ENCODE measurements at places on chromosomes 11 and 22.

- DNase-seq, result no peak
Measured at GRCh38 chr11:12800871-12801270, 126.7 kb downstream of the TEAD1 start.

DNA sequence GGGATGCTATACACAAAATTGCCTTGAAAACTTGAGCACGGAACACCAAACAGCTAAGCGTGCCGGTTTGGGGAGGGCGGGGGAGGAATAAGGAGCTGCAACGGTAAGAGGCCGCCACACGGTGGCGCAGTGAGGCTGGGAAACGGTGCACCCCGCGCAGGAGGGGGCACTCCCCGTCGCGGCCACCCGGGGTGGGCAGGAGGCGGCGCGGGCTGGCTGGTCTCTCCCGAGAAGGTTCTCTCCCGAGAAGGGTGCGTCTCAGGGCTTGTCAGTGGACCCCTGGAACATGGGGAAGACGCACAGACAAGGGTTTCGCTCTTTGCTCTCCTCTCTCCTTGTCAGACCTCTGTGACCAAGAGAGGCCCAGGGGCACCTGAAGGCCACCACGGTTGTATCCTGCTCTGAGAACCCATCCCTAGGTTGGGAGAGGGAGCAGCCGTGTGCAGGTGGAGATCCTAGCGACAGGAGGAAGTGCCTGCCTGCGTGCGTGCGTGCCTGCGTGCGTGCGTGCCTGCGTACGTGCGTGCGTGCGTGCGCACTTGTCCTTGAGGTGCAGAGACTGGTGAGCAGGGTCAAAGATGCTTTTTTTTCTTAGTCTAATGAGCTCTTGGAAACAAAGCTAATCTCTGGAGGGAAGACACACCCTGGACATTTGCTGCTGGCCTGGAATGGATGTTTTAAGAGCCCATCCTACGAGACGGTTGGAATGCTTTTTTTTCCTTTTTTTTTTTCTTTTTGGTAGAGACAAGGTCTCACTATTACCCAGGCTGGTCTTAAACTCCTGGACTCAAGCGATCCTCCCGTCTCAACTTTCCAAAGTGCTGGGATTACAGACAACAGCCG, 18.1 kb upstream of the JAM3 start:
- no peak for DNase-seq

DNA sequence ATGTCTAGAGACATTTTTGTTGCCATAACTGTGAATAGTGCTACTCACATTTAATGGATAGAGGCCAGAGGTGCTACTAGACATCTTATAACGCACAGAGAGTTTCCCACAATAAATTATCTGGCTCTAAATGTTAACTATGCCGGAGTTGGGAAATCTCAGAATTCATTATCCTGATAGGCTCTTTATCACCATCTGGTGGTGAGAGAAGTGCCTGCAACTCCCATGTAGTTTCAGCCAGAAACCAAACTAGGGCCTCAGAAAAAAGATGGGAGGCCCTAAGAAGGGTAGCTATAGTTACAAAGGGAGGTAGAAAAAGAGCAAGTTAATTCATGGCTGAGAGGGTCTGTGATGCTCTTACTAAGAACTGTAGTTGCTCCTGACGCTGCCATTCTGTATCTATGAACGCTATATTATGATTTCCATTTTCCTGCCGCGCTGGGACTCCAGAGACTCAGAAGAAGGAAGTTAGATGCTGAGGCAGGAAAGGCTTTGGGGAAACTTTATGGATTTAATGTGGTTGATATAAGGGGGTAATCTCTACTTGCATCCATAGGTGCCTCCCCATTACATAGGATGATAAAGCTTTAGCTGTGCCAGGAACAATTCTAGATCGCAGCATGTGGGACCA, 22.9 kb upstream of the MRPL17 start:
- no peak for DNase-seq

- no peak for DNase-seq
Measured at GRCh38 chr22:47052236-47053012, 290.0 kb downstream of the TBC1D22A start.

DNA sequence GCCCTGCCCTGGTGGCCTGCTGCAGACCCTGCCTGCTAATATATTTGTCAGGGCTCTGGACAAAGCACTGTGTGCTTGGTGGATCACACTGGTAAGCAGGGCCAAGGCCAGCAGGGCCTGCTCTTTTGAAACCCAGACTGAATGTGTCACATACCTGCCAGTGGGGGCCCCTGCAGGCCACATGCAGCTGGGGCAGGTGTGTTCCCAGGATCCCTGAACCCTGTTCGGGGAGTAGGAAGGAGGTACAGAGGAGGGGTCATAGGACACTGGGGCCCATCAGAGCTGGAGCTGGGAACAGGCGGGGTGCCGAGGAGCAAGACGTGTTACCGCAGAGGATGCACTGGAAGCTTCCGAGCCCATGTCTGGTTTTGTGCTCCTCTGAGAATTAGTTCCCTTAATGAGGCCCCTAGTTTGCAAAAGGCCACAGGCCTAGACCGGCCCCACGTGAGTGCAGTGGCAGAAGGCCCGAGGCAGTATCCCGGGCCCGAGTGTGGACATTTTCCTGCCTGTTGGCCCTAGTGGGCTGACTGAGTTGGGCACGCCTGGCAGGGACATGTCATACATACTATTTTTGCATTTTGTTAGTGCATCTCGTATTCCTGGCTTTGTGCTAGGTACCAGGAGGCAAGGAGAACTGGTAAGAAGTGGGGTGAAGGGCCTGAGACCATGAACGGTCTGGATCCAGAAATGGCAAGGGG, 11.2 kb upstream of the ACR start:
- no peak for DNase-seq

GRCh38 chr22:35627267-35628041, 10.3 kb upstream of the MB start:
- no peak for DNase-seq
